RPMI7951 (cell line): ENCODE measurements at places on chromosomes 4 and X.
A peak's percentile ranks its signal among the peaks of the same experiment; 100 is the strongest.

DNA sequence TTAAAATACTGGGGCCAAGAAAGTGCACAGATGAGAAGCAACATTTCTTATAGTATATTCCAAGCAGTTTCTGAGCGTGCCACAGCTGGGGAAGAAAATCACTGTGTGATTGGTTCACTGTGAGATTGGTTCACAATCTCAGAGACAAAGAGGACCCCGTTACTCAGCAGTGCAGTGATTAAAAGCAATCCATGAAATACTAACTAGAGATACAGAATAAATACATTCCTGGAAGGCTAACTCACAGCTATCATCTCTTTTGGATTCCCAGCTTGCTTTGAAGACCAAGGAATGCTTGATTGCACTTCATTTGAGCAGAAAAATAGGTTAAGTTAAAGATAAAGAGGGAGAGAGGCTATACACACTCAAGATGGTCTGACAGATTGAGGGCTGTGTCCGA is 132.1 kb upstream of the RAPGEF2 start:
- DNase-seq: no peak

DNA sequence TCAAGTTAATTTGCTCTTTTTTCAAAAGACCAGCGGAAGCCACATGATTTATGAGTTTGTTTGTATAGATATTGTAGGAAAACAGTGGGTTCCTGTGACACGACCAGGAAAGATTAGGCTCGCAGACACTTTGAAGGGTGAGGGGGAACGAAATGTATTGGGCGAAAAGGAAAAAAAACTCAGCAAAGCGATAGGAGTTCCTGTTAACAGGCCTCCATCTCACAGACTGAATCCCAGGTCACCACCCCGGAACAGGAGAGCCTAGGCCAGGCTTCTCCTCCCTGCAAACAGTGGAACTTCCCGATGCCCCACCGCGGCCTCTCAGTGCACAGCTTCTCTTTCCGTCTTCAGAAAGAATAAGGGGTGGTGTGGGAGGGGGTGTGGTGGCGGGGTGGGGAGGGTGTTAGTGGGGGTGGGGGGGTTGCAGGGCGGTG is 181.8 kb upstream of the GPRIN3 start:
- no peak for DNase-seq

GRCh38 chr4:41613386-41613785 is 75.4 kb downstream of the LIMCH1 start:
- DNase-seq: no peak

- peak; percentile 35 for DNase-seq
Observed at GRCh38 chr4:6873291-6873690, 36.3 kb upstream of the TBC1D14 start.

- no peak for DNase-seq
Observed at GRCh38 chrX:86322913-86323312, 174.7 kb downstream of the DACH2 start.

DNA sequence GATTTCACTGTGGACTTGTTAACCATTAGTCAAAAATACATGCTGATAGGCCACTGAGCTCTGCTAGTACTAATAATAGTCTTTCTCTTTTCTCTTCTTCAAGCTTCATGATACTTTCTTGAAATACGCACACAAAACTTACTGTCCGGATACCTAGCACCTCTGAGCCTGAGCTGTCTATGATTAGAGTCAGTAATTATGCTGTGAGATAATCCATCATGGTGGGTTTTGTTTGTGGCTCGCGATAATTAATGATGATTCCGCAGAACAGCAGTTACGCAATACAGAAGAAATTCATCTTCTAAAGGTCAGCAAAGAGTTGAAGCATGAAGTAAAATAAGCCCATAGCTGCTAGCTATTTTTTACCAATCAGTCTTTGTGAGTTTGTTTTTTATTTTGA is 511.5 kb upstream of the GALNT7 start:
- DNase-seq: no peak

DNA sequence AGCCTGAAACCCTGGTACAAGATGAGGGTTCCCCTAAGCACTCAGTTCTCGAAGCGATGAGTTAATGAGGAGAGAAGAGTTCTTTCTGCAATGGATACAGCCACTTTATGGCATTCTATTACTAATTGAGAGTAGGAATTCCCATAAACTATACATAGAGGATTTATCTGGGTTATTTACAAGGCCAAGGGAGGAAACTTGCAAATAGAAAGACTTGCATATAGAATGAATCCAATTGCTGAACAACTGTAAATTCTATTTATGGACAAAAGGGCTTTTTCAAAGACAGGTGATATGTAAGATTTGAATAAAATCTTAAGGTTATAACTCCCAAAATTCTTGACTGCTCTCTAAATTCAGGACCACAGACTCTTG is 182.2 kb downstream of the PPARGC1A start:
- DNase-seq: no peak

- no peak for DNase-seq
Observed at GRCh38 chr4:26321373-26322221, 783 bp downstream of the RBPJ start.

GRCh38 chr4:35697210-35697736 is 547.0 kb downstream of the ARAP2 start:
- DNase-seq: no peak

GRCh38 chr4:185965426-185966384 is 103.3 kb upstream of the TLR3 start:
- peak; percentile 12 for DNase-seq

- DNase-seq: peak; percentile 64
Observed at GRCh38 chr4:140884431-140885058, 128.4 kb upstream of the TBC1D9 start.

DNA sequence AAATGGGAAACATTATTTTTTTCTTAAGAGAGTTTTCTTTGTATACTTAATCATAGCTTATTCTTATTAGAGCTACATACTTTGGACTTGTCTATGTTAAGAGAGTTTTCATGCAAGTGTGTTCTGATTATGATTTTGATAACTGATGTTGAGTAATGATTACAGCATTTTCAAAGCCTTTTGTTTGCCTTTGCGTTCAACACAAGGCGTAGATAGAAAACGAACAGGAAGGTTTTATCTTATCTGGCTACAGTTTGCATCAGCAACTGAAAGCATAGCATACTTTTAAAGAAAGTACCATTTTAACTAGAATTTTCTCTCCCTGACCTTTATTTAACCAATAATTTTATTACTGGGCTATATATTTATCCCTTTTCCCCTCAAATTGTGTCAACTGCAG is 51.6 kb upstream of the PDLIM5 start:
- DNase-seq: no peak

GRCh38 chrX:138777230-138777629 is 65.7 kb upstream of the FGF13 start:
- no peak for DNase-seq

- DNase-seq: no peak
Observed at GRCh38 chrX:117838581-117839331, 277.9 kb downstream of the KLHL13 start.

- DNase-seq: no peak
Observed at GRCh38 chr4:88169298-88169697, 10.9 kb upstream of the ABCG2 start.

- no peak for DNase-seq
Observed at GRCh38 chr4:56146956-56147355, 198.2 kb downstream of the CEP135 start.

DNA sequence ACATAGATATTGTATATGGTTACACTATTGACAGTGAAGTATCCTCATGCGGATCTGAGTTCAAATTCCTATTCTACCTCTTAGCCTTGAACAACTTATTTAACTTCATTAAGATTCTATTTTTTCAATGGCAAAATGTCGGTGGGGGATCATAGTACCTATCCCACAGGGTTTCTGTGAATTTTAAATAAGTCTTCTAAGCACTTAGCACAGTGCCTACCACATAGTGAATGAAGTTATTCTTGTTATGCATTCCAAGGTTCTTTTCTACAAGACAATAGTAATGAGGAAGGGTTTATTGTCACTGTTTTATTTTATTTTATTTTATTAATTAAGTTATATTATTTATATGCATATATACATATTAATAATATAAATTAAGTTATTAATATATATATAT is 8.8 kb upstream of the ENAM start:
- DNase-seq: no peak

GRCh38 chr4:176654565-176655216 is 138.0 kb downstream of the VEGFC start:
- no peak for DNase-seq

DNA sequence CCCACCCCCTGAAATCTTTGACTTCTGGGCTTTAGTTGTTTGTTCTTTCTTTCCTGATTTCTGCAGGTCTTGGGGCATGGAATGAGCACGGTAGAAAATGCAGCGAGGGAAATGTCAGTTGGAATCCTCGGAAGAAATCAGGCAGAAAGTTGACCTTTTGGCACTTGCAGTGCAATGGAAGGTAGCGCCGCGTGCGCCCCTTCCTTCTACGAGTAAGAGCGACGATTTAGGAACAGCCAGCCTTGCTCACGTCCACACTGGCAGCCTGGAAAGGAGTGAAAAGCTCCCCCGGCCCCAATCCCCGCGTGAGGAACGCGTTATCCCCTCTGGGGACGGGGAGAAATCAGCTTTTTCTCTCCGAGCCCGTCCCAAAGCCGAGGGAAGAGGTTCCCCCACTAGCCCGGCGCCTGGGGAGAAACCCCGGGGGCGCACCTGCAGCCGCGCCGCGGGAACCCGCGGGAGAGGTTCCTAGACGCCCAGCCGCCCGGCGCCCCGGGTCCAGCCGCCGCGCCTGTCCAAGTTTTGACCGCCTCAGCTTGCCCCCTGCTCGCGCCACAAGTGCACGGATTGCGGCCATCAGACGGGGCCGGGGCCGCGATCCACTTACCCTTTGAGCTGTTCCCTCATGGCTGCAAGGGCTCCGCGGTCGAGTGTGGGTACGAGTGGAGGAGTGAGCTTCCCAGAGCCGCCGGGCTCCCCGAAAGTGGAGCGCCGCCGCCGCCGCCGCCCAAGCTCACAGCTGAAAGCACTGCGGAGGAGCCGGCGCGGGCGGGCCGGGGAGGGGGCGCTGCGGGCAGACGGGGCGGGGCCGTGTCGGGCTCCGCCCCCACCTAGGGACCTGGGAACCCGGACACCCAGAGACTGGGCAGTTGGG is 194.6 kb upstream of the FTHL17 start:
- DNase-seq: peak; percentile 22

- no peak for DNase-seq
Observed at GRCh38 chr4:163157157-163157556, 9.5 kb downstream of the NAF1 start.

GRCh38 chr4:92447255-92447905 is 143.6 kb downstream of the GRID2 start:
- DNase-seq: no peak

GRCh38 chr4:55089916-55090315 is 35.5 kb downstream of the KDR start:
- DNase-seq: no peak

GRCh38 chr4:6619116-6619465 is 21.4 kb upstream of the MRFAP1 start:
- no peak for DNase-seq
